ENCODE measurements at places on chromosomes 6 and 20. TPM values are rescaled to one million over a fixed set of nuclear protein-coding genes. Genes with fewer than 3 reads are reported as not detected.

ATP9A gene
- polyA plus RNA-seq: 0.11 TPM

NOX3 gene
- not detected for polyA plus RNA-seq

ADAM33 gene
- polyA plus RNA-seq: not detected

RIMS1 gene
- not detected for polyA plus RNA-seq

AHI1 gene
- polyA plus RNA-seq: 6.6 TPM

PRELID3B gene
- 146 TPM for polyA plus RNA-seq

HNF4A gene
- polyA plus RNA-seq: not detected

HLA-DQA1 gene
- 287 TPM for polyA plus RNA-seq

MAPK13 gene
- polyA plus RNA-seq: 45.1 TPM

TPD52L1 gene
- not detected for polyA plus RNA-seq

TRIM38 gene
- polyA plus RNA-seq: 9.2 TPM

DNA sequence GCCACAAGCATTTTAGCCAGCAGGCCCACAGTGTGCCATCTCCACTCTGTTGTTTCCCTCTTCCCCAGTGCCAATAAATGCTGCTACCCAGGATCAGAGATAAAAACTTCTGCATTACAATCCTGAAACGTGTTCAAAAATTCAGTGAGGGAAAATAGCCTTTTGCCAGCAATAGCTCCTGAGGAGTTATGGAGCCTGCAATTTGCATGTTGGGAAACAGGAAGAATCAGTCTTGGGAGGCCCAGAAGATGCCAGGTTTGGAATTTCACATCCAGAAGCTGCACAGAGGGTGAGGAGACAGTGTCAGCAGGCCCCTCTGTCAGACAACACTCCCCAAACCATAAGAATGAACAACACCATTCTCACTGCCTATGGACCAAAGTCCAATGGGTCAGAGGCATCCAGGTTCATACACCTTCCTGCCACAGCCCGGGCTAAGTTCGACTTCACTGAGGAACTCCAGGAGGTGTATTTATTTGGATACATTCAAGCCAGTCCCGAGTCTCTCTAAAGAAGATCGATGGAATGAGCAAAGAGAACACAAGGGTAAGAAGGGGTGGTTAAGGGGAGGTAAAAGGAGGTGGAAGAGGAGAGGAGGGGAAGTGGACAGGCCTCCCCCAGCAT, 20.8 kb downstream of the RRBP1 start:
- H3K27ac ChIP-seq: no peak overlapping the region
- H3K27me3 ChIP-seq: no peaks in the 10 kb centered on the region
- peaks cover 13% of the 10 kb centered on the region for H3K4me1 ChIP-seq
- no peak for DNase-seq

- H3K36me3 ChIP-seq: peaks cover 4% of the 10 kb centered on the region
- no peaks in the 10 kb centered on the region for H3K27me3 ChIP-seq
- no peak for DNase-seq
- peaks cover 4% of the 10 kb centered on the region for H3K4me1 ChIP-seq
- H3K27ac ChIP-seq: no peak overlapping the region
- H3K4me3 ChIP-seq: no peak overlapping the region
Measured at GRCh38 chr20:35049776-35050352, 42.7 kb downstream of the TRPC4AP start.

GRCh38 chr6:118523216-118523615, 24.9 kb upstream of the PLN start:
- no peak overlapping the region for H3K4me3 ChIP-seq
- H3K27ac ChIP-seq: no peak overlapping the region

DNA sequence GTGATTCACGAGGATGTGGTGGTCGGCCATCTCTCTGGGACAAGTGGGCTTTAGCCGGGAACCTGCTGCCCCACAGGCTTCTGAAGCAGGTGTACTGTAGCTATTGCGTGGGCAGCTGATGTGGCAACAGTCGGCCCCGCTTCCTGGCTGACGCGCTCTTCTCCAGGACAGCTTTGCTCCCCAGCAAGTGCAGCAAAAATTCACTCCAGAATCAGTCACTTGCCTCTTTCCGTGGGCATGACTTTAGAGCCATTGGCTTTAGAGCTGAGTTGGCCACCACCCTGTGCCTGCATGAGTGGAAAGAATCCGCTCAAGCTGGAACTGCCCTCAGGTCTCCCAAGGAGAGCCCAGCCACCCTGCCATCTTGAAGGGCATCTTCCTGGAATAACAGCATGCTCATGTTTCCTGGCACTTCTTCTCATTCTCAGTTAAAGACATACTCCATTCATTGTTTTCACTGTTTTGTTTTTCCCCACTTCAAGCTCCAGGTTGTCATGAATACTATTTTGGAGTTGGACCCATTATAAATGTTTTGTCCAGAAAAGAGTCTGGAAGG, 178.3 kb downstream of the ZDHHC14 start:
- peaks cover 76% of the 10 kb centered on the region for H3K4me1 ChIP-seq
- H3K36me3 ChIP-seq: peaks cover 1% of the 10 kb centered on the region
- no peak overlapping the region for H3K4me3 ChIP-seq

DNA sequence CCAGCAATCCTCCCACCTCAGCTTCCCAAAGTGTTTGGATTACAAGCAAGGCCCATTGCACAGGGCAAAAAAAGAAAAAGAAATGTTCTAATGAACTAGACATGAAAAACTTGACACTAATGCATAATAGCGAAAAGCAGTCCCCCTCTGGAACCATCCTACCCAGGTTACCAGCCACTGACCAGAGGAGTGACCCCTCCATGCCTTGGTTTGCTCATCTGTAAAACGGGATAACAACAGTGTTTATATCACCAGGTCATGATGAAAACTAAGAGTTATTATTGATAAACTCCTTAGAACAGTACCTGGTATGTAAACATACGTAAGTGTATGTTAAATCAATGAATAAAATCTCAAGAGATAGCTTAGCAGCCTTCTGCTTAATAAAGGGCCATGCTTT, 3.3 kb upstream of the NHSL1 start:
- H3K27ac ChIP-seq: no peak overlapping the region
- no peaks in the 10 kb centered on the region for H3K36me3 ChIP-seq

DNA sequence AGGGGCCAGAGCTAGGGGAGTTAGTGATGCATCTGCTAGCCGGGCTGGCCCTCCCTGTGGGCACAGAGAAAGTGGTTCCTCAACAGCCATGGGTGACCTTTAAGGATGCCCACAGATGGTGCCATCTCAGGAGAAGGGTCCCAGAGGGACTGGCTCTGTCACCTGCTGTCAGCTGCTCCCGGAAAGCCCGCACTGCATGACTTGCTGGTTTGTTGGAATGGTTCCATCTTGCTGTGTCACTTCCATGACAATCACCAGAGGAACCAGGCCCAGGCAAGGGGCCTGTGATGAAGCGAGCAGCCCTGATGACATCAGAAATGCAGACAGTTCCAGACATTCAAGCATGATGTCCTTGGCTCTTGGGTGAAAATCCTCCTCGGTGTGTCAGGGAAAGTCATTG, 125.2 kb downstream of the PHACTR3 start:
- H3K27ac ChIP-seq: no peak overlapping the region
- no peak overlapping the region for H3K4me3 ChIP-seq
- H3K36me3 ChIP-seq: no peaks in the 10 kb centered on the region
- no peaks in the 10 kb centered on the region for H3K27me3 ChIP-seq
- DNase-seq: no peak

- no peaks in the 10 kb centered on the region for H3K4me1 ChIP-seq
- no peak overlapping the region for H3K27ac ChIP-seq
- no peak for DNase-seq
Measured at GRCh38 chr6:147005499-147005898, 198.7 kb upstream of the STXBP5 start.

GRCh38 chr6:3456898-3457709, at the start of gene SLC22A23:
SLC22A23 (minus strand) TSS chr6:3457050; CDS start chr6:3456559, 491 bp downstream.
- peak within 1 kb of the TSS; percentile 65 for H3K4me3 ChIP-seq
- no peak within 1 kb of the TSS for H3K27ac ChIP-seq
- no peaks in the 10 kb centered on the region for H3K36me3 ChIP-seq
- peaks cover 11% of the 10 kb centered on the region for H3K27me3 ChIP-seq
- no peaks in the 10 kb centered on the region for H3K4me1 ChIP-seq
- no peak for DNase-seq

DNA sequence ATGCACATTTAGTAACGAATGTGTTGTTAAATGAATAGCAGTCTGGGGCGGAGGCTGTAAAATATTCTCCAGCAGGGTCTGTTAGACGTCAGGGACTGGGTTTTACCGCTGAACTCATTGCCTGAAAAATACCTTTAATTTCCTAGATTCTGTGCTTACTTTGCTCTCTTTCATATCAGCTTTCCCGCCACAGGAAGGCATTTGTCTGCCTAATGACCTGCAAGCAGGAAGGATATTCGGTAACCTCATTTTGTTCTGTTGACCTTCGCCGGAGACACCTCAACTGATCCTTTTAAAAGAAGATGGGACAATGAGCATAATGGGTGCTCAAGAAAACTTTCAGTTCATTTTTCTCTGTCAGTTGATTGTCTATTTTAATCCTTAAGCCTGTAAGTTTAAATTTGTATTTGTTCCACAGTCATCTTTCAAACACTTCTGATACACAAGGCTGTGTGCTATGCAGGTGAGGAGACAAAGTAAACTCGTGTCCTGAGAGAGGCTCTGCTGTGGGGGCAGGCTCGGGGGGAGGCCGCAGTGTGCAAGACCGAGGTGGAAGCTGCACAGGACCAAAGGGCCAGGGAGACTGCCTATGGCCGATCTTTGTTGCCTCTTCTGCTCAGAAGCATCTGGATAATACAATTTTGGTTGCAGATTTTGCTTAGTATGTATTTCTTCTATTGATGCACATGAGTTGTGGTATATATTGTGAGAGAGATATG, 27.4 kb upstream of the SIM1 start:
- no peaks in the 10 kb centered on the region for H3K27me3 ChIP-seq
- H3K27ac ChIP-seq: no peak overlapping the region
- DNase-seq: no peak
- H3K36me3 ChIP-seq: no peaks in the 10 kb centered on the region

GRCh38 chr6:28580475-28580874, 54.8 kb downstream of the GPX5 start:
- DNase-seq: no peak
- H3K27me3 ChIP-seq: no peaks in the 10 kb centered on the region
- H3K4me1 ChIP-seq: no peaks in the 10 kb centered on the region
- no peak overlapping the region for H3K27ac ChIP-seq
- no peak overlapping the region for H3K4me3 ChIP-seq

DNA sequence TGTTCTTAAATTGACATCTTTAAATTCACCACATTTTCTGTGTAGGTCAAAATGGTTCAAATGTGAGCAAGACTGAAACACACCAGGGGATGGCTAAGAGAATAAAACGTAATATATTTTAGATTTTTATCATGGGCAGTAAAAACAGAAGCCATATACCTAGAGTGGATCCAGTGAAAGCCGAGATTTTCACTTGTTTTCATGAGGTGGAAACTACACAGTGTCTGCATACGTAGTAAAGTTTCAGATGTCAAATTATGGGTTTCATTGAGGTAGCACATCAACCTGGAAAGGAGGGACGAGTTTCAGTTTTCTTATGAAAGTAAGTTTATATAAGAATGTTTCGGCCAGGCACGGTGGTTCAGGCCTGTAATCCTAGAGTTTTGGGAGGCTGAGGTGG, 25.9 kb downstream of the METTL24 start:
- H3K4me3 ChIP-seq: no peak overlapping the region
- no peak overlapping the region for H3K27ac ChIP-seq
- no peak for DNase-seq
- H3K4me1 ChIP-seq: no peaks in the 10 kb centered on the region
- no peaks in the 10 kb centered on the region for H3K27me3 ChIP-seq

- DNase-seq: no peak
- H3K27me3 ChIP-seq: peaks cover 3% of the 10 kb centered on the region
- H3K27ac ChIP-seq: no peak within 1 kb of the TSS
- no peak within 1 kb of the TSS for H3K4me3 ChIP-seq
- H3K36me3 ChIP-seq: no peaks in the 10 kb centered on the region
Measured at GRCh38 chr20:63471981-63472831, at the start of gene KCNQ2. KCNQ2 (minus strand) TSS chr20:63472655; CDS start chr20:63472463, 192 bp downstream.

GRCh38 chr20:56400001-56400640, 7.7 kb downstream of the CSTF1 start:
- no peaks in the 10 kb centered on the region for H3K27me3 ChIP-seq
- peak; percentile 31 for DNase-seq
- peaks cover 14% of the 10 kb centered on the region for H3K36me3 ChIP-seq
- H3K27ac ChIP-seq: no peak overlapping the region
- H3K4me3 ChIP-seq: no peak overlapping the region

- H3K36me3 ChIP-seq: no peaks in the 10 kb centered on the region
- no peaks in the 10 kb centered on the region for H3K27me3 ChIP-seq
- no peaks in the 10 kb centered on the region for H3K4me1 ChIP-seq
- DNase-seq: no peak
- no peak overlapping the region for H3K27ac ChIP-seq
- H3K4me3 ChIP-seq: no peak overlapping the region
Measured at GRCh38 chr6:19059102-19059501, 672.0 kb downstream of the RNF144B start.

DNA sequence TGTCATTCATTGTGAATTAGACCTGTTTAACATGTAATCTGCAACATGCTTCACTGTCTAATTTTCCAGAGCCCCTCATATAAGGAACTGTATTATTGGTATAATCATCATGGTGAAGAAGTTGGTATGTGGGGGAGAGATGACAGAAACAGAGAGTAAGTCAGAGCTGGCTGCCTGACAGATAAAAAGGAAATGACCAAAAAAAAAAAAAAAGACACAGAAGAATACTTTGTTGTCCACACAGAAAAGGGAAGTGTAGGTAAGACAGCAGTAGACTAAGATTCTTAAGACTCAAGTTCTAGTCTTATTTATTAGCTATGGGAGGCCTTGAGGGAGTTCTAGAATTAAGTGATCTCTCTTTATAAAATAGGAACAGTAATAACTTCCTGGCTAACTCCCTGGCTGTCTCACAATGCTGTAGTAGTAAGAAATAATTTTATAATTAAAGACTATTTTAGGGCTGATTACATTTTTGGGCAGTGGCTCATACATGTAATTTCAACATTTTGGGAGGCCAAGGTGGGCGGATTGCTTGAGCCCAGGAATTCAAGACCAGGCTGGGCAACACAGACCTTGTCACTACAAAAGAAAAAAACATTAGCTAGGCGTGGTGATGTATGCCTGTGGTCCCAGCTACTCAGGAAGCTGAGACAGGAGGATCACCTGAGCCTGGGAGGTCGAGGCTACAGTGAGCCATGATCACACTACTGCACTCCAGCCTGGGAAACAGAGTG, 102.5 kb downstream of the PRL start:
- no peaks in the 10 kb centered on the region for H3K27me3 ChIP-seq
- no peak overlapping the region for H3K27ac ChIP-seq
- H3K36me3 ChIP-seq: no peaks in the 10 kb centered on the region
- peak; percentile 20 for DNase-seq
- H3K4me3 ChIP-seq: no peak overlapping the region

- no peaks in the 10 kb centered on the region for H3K36me3 ChIP-seq
- peaks cover 4% of the 10 kb centered on the region for H3K27me3 ChIP-seq
- H3K27ac ChIP-seq: no peak overlapping the region
- H3K4me3 ChIP-seq: no peak overlapping the region
Measured at GRCh38 chr6:52136934-52137467, 49.2 kb upstream of the IL17A start.

GRCh38 chr6:2388554-2389324, 143.3 kb upstream of the GMDS start:
- DNase-seq: no peak
- H3K27me3 ChIP-seq: no peaks in the 10 kb centered on the region
- H3K27ac ChIP-seq: no peak overlapping the region
- no peaks in the 10 kb centered on the region for H3K4me1 ChIP-seq

Measured in GM12878 (cell line).